Fibroblast of upper back skin (primary cell): ENCODE measurements at places on chromosomes 4 and X.

GRCh38 chr4:182745237-182745636 lies 171.9 kb downstream of the DCTD start:
- no peak for DNase-seq

- no peak for DNase-seq
These were observed 792 bp downstream of the SLC10A4 start for GRCh38 chr4:48483777-48484493.

GRCh38 chr4:16123356-16124084 lies 39.7 kb upstream of the PROM1 start:
- DNase-seq, result no peak

DNA sequence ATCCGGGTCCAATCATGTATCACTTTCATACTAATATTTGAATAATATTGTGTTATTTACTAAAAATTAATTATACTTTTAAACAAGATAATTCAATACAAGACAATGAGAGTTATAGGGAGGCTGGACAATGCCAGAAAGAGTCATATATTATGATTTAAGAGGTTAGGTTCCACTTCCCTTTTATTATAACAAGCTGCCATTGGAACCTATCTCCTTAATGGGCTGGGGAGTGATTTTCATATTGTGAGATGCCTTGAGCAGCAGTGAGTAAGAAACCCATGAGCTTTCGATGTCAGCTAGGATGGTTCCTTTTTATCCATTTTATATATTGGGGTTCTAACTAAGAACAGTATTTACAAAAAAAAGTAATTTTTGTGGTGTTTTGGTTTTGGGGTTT lies 91.8 kb downstream of the MAB21L2 start:
- DNase-seq, result no peak

GRCh38 chr4:147599769-147600168 lies 17.4 kb upstream of the TMEM184C start:
- peak; percentile 77 for DNase-seq

DNA sequence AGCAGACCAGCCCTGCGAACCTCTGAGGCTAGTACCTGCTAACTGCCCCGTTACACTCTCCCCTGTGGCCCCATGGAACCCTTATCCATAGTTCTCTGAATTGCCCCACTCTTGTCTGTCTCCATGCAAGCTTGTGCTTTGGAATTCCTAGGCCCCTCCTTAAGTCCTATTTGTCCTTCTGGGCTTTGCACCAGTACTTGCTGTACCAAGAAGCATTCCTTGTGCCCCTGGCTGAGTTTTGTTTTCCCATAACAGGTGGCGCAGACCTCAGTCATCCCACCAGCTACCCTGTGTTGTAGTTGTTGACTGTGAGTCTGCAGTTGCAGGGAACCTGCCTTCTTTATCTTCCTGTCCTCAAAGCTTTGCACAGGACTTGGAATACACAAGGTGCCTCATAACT lies 147.9 kb downstream of the AMMECR1 start:
- DNase-seq, result no peak
